ENCODE measurements at places on chromosomes 5 and 9.
A peak's percentile ranks its signal among the peaks of the same experiment; 100 is the strongest.

DNA sequence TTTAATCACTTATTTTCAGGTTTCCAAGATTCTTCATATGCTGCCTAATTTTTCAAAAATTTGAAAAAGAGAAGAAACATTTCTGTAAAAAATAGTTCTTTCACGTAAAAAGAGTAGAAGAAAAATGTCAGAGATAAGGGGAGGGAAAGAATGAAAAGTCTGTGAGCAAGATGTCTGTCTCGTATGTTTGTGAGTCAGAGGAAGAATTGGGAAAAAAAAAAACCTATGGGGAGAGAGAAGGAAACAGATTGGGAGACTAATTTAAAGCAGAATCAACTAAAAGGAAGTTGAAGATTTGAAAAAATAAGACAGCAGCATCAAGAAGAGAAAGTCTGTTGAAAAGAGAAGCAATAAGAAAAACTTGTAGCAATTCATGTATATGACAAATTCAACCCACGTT, 456.3 kb downstream of the HINT1 start:
- no peak for DNase-seq

DNA sequence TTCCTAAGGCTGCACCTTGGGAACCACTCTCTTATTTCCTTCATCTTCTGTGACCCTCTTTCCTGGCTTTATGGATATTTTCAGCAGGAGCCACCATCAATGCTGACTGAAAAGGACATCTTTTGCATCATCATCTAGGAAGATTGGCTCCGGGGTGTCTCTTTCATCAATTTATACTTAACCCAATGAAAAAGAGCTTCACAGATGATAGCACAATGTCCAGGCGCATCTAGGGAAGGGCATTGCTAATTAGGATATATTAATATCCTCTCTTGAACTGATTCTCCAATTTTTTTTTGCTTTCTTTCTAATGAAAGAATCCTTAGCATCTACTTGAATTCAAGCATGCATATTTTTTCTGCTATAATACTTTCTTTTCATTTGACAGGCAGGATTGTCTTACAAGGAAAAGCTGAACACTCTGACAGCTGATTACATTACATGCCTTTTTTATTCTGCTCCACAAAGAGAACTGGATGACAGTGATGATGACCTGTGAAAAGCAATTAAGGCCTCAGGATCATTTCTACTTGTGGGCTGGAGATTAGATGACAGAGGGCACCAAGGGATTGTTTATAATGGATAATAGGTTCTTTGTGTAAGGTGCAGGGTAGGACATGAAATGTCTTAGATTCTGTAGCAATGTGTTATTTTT, 60.2 kb downstream of the PCSK1 start:
- no peak for DNase-seq

- DNase-seq, result no peak
Measured at GRCh38 chr9:116466271-116467235, 220.6 kb upstream of the TRIM32 start.

DNA sequence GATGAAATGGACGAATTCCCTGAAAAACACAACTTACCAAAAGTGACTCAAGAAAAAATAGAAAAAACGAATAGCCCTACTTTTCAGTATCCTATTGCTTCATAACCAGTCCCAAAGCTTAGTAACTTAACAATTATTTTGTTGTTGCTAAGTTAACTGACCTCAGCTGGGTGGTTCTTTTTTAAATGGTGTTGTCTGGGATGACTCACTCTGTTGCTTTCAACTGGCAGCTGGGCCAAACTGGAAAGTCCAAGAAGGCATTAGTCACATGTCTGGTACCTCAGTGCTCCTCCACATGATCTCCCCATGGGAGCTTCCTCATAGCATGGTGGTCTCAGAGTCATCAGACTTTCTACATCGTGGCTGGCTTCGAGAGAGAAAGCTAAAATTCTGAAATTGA, 47.8 kb upstream of the ADAMTS2 start:
- no peak for DNase-seq

DNA sequence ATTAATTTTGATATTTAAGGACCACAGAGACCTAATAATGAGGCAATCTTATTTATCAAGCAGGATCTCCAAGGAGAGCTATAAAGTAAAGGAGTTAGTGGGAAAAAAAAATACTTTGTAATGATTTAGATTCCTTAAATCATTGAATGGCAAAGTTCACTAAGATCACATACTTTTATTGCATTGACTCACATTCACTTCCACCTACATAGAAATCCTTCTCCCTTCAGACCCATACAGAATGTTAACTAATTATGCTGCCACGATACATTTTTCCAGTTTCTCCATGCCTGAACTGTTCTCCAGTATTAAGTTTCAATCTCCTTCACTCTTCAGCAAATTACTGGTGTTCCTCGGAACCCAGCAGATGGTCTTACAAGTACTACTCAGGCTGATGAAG, 388.7 kb downstream of the EFNA5 start:
- DNase-seq, result no peak

- DNase-seq, result no peak
Measured at GRCh38 chr9:34363619-34364351, 12.9 kb downstream of the MYORG start.

DNA sequence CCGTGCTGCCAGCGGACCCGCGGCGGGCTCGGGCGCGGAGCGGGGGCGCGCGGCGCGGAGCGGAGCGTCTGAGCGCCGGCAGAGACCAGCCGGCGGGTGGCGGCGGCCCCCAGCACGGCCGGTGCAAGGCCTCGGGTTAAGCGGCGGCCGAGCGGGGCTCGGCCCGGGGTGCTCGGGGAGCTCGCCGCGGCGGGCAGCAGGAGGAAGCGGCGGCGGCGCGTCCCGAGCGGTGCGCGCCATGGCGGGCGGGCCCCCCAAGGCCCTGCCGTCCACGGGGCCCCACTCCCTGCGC, 150 bp downstream of the SNX30 start:
- DNase-seq, result no peak

DNA sequence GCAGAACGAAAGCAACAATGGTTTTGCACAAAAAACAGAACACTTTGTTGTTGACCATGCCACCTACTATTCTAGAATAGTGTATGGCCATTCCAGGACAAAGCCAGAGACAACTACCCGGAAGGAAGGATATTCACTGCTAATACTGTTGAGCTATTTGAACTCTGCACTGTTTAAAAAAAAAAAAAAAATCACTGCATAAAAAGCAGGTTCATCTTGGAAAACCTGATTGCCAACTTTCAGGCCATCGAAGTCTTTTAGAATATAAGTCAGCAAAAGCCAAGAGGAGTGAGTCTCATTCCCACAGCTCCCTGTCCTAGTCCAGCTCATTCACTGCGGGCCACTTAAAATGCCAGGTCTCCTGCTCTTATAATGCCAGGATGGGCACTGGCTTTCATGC, 4.0 kb downstream of the ENC1 start:
- no peak for DNase-seq

DNA sequence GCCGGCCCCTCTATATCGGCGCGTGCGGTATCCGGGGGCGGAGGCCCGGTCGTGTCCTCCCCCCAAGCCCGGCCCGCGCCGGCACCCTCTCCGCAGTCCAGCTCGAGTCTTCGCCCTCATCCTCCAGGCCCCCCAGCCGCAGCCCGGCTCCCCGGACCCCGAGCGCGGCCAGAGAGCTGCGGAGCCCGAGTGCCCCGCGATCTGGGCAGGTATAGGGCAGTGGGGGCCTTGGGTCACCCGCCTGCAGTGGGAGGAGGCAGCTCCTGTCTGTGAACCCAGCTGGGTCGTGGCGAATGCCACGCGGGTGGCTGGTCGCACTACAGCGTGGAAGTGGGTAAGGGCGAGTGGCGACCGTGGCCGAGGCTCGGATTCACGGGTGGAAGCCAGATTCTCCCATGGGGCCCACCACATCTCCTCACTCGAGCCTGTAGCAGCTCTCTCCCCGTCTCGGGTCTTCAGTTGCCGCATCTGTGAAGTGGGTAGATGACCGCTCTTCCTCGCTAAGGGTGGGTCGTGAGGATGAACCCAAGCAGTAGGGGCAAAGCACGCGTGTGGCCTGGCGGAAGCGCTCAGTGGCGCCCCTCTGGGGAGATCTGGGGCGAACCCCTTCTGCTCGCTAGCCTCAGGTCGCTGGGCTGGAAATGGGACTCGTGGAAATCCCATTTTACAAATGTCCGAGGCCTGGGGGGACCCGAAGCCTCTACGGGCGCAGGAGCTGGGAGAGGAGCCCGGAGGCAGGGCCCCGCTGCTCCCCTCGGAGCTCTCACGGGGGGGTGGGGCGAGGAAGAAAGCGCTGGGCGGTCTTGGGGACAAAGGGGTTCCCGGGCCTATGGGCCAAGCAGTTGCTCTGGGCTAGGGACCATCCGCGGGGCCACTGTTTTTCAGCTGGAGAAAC, 1.9 kb downstream of the NR5A1 start:
- DNase-seq, result no peak

GRCh38 chr5:80963521-80963895, 3.3 kb downstream of the RASGRF2 start:
- no peak for DNase-seq

GRCh38 chr5:915946-916345, 23.3 kb downstream of the TRIP13 start:
- DNase-seq, result no peak

GRCh38 chr5:6302075-6302474, 76.3 kb downstream of the MED10 start:
- no peak for DNase-seq

DNA sequence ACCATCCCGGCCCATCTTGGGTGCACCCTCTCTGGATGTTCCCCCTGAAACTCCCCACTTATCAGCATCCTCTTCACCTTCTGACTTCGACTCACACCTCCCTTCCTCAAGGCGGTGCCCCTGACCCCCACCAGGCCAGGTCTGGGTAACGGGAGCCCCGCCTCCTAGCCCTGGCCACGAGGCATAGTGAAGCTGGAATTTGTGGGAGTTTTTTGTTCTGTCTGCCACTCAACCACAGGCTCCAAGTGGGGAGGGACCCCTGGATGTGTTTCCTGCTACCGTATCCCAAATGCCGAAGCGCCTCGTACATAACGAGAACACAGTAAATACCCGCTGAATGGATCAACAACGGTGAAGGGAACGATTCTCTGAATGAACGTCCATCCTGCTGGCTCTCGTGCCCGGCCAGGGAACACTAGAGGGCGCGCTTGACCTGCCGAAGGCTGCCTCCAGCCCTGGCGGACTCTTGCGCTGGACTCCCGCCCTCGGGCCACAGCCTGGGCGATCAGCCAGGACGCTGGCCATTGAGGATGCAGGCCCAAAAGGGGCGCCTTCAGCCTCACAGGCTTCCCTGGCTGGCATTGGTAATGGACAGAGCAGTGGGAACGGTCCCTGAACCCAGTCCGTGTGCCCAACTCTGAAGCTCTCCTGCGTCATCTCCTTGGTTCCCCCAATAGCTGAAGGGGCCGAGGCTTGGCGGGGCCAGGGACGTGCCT, 47.3 kb upstream of the PHYKPL start:
- DNase-seq, result peak; percentile 65

DNA sequence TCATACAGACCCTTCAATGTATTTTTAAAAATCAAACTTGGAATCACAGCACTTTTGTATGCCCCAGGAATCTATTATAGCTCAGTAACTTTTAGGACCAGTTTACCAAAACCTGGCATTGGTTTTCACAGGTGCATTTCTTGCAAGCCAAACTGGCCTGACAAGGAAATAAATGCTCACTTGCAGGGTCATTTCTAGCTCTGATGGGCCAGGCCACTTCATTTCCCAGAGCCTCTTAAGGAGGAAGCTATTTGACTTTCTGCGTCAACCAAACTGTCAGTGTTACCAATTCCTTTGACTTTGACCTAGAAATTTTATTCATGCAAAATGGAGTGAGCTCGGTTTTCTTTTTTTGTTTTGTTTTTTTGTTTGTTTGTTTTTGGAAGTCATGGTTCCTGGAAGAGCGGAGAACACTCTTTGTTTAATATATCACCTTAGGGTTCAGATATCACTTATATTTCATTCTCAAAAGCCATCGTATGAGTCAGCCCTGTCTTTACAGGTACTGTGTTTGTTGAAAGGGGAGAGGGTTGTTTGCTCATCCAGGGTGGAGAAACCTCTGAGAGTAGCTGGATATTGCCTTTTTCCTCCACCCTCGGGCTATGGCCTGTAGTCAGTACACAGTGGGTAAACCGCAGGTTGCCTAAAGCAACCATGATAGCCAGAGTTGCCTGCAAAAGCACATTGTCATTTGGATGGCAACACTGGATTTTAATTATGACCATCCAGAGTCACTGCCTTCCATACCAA, 58.9 kb downstream of the GNA14 start:
- DNase-seq, result no peak

GRCh38 chr5:117065161-117065560, 490.5 kb upstream of the SEMA6A start:
- DNase-seq, result no peak

GRCh38 chr9:134552349-134552990, 89.1 kb upstream of the COL5A1 start:
- no peak for DNase-seq

Data from hematopoietic multipotent progenitor cell (in vitro differentiated cells).